ENCODE measurements at places on chromosomes 7 and 10.
A peak's percentile ranks its signal among the peaks of the same experiment; 100 is the strongest.

DNA sequence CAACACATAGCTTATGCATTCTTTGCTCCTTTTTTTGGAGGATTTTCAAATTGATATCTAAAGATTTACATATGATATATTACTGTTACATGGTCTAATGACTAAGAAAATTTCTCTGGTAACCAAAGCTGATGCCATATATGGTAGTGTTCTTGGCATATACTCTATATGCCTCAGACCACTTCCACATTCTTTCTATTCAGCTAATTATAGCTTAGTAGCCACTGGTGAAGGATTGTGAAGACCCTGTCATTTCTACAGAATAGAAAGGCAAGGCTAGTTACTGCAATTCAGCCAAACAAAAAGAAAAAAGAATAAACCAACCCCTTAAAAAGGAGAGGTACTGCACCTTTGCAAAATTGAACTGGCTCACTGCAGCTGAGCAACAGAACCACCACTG, 3.7 kb downstream of the PURB start:
- no peak for DNase-seq

GRCh38 chr7:150875791-150876190, 23.5 kb downstream of the AOC1 start:
- peak; percentile 26 for DNase-seq

DNA sequence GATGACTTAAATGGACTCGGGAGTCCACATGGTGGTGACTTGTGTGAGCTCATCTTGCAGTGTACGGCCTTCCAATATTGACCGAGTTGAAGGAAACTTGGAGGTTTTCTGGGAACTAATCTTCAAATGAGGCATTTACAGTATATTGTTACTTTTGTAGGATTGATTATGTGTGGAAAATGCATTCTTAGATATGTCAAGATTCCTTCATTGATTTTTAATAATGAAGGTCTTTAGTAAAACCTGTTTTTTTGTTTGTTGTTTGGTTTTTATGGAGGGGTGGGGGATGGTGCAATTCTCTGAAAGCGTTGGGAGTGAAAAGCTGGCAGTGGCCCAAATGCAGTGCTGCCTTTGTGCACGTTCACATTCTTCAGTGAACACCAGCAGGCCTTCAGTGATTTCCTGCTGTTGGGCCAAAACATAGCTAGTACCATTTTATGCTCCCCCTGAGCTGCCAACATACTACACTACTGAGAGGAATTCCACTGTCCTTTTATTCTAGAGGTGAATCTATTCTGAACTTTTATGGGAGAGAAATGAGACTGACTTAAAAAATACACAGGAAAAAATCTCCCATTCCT, 50.4 kb downstream of the CCNY start:
- no peak for DNase-seq

GRCh38 chr10:33801705-33802104, 467.2 kb upstream of the NRP1 start:
- no peak for DNase-seq

- DNase-seq = no peak
These were observed 15.2 kb upstream of the CPA1 start for GRCh38 chr7:130365088-130365487.

- no peak for DNase-seq
These were observed 1.1 kb downstream of the ASL start for GRCh38 chr7:66076462-66077329.

- DNase-seq = no peak
These were observed 171.6 kb downstream of the CCDC3 start for GRCh38 chr10:12829831-12830390.

GRCh38 chr7:123242467-123243092, 42.8 kb upstream of the SLC13A1 start:
- no peak for DNase-seq

DNA sequence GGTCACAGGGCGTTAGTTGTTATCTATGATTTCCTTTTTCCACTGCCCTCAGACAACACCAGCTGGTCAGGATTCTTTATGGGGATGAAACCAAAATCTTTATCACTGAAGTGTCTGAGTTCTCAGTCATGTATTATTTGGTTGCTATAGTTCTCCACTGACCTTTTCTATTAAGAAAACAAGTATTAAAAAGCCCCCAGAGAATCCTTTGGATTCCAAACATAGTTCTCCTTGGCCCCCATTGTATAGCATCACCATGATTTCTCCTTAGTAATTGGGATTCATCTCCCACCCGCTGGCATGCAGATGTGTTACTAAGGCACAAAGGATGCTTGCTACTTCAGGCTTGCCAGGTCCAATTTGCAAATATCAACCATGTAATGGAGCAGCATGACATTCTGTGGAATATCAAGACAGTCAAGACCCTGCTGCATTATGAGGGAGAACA, 94.3 kb downstream of the IQUB start:
- DNase-seq = no peak

- DNase-seq = no peak
These were observed 286.4 kb downstream of the PRPF18 start for GRCh38 chr10:13873196-13873595.

GRCh38 chr10:55641601-55642000, 719.5 kb downstream of the ZWINT start:
- no peak for DNase-seq

GRCh38 chr10:102714621-102715455, at the start of gene SFXN2:
TSS of gene SFXN2 (plus strand) at chr10:102714636. CDS start at chr10:102726637, 12,001 bp downstream.
- no peak for DNase-seq

DNA sequence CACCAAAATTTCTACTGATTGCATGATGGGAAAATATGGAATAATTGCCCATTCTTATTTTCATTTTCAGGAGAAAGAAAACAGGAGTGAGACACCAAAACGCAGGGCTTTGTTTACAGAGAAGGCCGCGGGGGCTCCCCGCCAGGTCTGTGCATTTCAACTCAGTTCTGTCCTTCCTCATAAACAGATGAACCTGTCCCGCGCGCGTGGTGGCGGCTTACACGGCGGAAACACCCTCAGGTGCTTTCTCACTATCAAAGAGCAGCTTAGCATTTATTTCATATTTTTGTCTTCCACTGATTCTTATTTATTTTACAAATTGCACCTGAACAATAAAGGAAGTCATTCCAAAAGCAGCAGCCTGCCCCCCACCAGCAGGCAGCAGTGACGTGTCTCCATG, 579.4 kb downstream of the PTPRN2 start:
- no peak for DNase-seq

DNA sequence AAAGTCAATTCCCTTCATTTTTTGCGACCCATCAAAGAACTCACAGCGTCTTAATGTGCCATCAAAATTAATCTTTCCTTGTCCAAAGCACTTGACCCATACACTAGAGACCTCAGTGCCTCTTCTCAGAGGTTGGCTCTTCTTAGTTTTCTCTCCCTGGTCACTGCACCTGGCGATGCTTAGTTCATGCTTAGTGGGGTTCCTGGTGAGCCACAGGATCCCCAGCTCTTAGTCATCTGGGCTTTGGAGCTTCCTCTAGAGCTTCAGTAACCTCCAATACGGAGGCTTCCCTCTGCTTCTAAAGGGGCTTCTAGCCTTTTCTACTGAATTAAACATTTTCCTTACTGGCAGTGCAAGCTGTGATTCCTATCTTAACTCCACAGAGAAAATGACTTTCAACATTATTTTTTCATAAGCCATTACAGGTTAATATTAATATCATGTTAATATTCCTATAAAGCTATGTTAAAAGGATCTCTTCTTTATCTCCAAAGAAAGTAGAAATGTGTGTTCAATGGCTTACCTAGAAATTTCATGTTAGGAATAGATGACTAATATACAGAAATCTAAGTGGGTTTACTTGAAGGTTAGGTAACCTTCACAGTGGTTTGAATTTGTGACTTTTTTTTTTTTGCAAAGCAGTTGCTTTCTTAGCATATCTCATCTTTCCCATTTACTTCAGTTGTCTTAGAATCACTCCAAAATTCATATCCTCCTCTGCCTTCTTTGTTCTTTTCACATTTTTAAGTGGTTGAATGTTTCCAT, 295.2 kb downstream of the CAMK1D start:
- no peak for DNase-seq

GRCh38 chr10:43225787-43226153, 41.1 kb downstream of the RASGEF1A start:
- DNase-seq = no peak

- no peak for DNase-seq
These were observed 114.1 kb downstream of the EMX2 start for GRCh38 chr10:117656385-117657367.

DNA sequence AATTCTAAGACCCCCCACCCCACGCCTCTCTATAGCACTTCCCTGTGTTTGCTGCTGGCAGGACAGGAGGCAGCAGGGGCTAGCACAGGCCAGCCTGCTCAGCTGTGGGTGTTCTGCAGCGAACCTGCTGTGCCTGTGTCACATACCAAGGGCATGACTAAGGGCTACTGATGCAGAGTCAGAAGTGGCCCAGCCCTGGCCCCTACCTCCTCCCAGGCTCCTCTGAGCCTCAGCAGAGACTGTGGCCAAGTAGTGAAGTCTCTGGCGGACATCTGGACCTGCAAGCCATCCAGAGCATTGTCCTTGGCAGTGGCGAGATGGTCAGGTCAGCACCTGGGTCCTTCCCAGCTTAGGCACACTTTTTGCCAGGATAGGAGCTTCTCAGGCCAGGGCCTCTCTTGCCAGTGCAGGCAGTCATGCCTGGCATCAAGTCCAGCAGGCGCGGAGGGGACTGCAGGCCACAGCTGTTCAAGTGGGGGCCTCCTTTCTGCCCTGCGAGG, 116.3 kb upstream of the RET start:
- no peak for DNase-seq

GRCh38 chr7:90736968-90737939, 141.1 kb downstream of the CDK14 start:
- no peak for DNase-seq

DNA sequence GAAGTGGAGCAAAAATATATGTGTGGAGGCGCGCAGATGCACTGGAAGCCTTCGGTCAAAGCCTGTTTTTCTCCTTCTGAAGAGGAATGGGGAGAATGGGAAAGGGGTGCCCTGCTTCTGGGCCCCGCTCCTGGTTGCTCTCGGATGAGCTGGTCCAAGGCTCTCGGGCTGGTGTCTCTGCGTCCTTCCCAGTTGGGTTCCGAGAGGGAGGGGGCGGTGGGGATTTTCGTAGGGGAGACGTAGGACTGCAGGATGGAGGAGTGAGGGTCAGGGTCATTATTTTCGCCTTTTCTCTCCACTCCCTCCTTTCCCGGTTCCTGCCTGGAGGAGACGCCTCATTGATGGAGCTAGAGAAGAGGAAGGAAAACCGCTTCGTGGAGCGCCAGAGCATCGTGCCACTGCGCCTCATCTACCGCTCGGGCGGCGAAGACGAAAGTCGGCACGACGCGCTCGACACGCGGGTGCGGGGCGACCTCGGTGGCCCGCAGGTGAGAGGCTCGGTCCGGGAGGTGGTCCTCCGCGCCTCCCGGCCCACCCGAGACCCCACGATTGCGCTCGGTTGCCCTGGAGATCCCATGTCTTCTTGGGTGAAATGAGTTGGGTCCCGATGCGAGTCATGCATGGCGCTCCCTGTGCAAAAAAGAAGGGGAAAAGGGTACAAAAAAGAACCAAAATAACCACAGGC, 790 bp downstream of the ADAM22 start:
- no peak for DNase-seq

GRCh38 chr10:8404721-8405120, 350.2 kb downstream of the GATA3 start:
- no peak for DNase-seq

GRCh38 chr10:28939281-28940157, 262.2 kb downstream of the BAMBI start:
- no peak for DNase-seq

GRCh38 chr7:70997261-70997660, 134.7 kb upstream of the GALNT17 start:
- DNase-seq = no peak

DNA sequence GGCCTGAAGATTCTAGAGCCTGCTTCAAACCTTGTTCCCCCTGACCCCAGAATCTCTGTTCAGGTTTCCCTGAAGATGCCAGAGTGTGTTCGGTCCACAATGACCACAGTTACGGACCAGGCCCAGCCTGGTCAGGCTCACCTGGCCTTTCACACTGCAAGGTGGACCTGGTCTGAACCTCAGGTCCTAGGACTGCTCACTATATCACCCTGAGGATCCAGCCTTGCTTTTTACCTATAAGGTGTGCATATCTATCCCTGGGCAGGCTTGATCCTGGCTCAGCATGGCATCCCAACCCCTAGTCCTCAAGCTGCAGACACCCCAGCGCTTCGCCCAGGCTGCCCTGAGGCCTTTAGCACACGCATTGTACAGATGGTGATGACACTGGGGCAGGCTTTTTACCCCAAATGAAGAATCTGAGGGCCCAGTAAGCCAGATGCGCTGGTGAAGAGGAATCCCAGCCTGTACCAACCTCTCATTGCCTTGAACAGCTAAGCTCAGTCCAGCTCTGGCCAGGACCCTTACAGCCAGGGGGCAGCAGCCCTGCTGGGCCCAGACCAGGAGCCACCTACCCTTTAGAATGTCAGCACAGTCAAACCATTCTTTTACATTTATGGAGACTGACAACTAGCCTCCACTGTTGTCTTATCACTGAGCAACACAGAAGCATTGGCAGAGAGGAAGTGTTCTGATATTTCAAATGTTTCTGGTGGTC, 28.0 kb downstream of the MAT1A start:
- DNase-seq = no peak

DNA sequence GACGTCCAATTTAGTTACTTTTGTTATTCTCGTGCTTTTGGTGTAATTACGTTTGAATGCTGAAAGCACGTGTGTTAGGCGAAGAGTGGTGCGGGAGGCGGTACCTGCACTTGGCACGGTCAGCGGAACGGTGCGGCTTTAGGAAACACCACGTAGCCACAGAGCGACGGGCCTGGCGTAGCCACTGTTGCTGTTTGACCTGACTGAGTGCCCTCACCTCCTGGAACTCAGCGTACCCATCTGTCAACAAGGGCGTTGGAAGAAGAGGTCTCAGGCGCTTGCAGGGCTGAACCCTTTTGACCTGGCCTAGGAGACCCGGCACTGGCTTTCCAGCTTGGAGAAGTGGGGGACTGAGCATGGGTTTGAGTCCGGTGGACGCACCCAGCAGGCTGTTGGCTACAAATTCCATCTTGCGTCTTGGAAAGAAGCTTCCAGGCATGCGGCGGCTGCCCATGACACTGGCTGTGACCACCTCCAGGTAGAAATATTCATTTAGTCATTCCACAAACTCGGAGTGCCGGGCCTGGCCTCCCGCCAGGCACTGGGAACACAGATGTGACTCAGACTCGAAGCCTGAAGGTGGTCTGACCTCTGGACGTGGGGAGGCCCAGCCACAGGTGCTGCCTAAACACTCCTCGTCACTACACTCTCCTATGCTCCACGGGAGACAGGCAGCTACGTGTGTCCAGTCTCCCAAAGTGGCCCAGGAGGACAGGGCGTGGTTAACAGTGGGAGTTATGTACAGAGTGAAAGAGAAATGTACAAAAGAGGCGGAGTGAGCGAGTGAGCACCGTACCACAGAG, 22.2 kb downstream of the FAM20C start:
- DNase-seq = no peak

- no peak for DNase-seq
These were observed 1.5 kb downstream of the HBP1 start for GRCh38 chr7:107170051-107170915.

DNA sequence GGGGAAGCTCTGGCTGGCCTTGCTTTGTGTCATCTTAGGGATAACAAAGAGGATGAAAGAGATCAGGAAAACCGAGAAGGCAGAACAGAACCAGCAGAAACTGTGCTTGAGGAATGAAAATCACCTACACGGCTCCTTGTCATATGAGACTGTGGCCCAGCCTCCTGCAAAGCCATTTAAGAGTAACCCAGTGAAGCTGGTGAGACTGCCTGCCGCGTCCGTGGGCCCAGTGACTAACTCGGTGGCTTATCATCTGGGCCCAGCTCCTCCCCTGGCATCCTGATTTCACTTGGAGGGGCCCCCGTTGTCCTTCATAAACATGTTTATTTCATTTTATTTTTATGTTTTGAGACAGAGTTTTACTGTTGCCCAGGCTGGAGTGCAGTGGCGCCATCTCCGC, 30.7 kb downstream of the HTRA1 start:
- DNase-seq = no peak

GRCh38 chr10:89810908-89811525, 109.6 kb downstream of the KIF20B start:
- no peak for DNase-seq
